ENCODE measurements at places on chromosomes 4 and X. TPM values are rescaled to one million over a fixed set of nuclear protein-coding genes. Genes with fewer than 3 reads are reported as not detected.

DMRTC1B gene
- total RNA-seq = 17.1 TPM

TMSB15C gene
- 7.8 TPM for total RNA-seq

MTCP1 gene
- total RNA-seq = 12.2 TPM

VCX gene
- not detected for total RNA-seq

- DNase-seq = no peak
These were observed 13.4 kb downstream of the CCDC158 start for GRCh38 chr4:76407440-76408119.

DNA sequence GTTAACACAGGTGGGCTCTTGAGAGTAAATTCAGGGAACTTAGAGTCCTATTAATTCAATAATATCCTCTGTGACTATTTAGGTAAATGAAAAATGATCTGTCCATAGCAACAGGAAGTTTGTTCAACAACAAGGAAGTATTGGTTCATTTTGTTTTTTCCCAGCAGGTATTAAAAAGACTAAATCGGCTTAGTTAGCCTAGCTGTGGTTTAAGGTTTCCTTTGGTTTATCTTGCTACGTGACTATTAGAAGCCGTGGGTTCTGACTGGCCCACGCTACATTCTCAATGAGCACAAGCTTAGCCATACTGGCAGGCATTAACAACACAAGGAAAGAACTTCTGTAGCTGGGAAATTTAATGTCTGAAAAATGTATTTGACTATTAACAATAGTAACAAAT, 168.8 kb upstream of the HS3ST1 start:
- DNase-seq = no peak

DNA sequence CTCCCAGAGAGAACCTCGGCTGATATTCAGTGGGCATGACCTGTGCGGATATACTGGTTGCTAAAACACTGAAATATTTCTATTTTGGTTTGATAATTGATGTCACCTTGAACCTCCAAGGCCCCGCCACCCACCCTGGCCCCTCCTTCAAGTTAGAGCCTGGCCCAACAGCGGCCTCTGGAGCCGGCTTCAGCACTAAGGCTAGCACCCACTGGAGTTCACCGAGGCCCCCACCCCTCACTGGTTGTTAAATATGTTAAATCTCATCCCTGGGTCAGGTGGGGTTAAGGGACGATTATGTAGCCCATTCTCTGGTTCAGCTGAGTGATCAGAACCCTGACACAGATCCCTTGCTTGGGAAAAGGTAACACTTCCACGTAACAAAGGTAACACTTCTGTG, 24.3 kb downstream of the SEL1L3 start:
- DNase-seq = no peak

DNA sequence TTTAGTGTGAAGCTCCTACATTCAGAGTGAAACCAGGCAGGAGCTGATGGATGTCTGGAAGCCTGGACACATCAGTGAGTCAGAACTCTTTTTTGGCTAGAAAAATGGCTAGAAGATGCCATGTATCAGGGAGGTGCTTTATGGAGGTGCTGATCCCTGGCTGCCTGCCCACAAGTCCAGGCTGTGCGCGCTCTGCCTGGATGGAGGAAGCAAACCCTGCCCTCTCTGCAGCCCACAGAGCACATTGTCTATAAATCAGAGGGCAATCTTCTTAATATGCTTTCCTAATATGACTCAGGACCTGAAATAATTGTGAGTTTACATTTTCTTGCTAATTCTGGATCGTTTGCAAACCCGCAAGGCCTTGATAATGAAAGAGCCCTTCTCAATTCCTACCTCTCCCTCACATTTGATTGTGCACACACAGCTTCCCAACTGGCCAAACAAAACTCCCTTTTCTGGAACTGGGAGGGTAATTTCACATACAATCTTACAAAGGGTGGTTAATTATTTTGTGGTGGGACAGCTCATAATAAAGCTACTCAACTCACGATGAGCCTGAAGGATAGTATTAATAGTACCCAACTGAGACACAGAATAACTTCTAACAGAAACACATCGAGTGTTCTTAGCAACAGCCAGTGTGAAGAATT, 11.7 kb downstream of the MFAP3L start:
- DNase-seq = no peak

DNA sequence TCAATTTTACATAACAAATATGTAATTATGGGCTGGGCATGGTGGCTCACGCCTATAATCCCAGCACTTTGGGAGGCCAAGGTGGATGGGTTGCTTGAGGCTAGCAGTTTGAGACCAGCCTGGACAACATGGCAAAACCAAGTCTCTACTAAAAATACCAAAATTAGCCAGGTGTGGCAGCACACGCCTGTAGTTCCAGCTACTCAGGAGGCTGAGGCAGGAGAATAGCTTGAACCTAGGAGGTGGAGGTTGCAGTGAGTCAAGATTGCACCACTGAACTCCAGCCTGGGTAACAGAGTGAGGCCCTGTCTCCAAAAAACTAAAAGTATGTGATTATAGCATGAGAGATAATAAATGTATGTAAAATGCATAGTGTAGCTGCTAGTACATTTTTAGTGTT, 229.0 kb downstream of the PPARGC1A start:
- DNase-seq = no peak

DNA sequence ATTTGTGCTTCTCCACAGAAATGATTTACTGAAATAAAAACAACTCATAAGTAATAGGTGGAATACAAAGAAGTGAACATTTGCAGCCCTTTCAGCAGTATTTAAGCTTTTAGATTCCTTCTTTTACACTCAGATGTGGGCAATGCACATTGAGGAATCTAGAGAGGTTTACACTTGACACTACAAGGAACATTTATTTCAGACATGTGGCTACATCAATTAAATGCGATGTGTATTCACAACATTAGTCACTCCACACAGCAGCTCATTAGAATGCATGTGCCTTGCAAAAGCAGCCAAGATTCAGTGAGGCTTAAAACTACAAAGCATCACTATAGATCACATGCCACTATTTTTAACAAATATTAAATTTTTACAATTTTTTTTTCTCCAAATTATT, 480.7 kb downstream of the INPP4B start:
- no peak for DNase-seq

- no peak for DNase-seq
These were observed 819.6 kb upstream of the EPHA5 start for GRCh38 chr4:66489783-66490452.

DNA sequence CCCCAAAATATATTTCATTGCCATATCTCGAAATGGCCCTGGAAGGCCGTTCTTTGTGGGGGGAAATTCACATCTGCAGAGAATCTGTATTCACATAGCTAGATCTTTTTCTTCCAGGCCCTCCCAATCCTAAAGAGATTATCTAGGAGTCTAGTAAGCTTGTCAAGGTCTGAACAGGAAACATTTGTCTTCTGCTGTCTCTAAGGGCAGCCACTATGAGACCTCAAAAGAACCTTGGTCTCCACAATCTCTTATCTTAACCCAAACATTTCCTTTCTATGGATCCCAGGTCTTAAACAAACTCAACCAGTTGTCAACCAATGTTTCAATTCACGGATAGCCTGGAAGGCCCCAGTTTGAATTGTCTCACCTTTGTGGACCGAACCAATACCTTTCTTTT, 45.0 kb downstream of the CRLF2 start:
- DNase-seq = no peak

DNA sequence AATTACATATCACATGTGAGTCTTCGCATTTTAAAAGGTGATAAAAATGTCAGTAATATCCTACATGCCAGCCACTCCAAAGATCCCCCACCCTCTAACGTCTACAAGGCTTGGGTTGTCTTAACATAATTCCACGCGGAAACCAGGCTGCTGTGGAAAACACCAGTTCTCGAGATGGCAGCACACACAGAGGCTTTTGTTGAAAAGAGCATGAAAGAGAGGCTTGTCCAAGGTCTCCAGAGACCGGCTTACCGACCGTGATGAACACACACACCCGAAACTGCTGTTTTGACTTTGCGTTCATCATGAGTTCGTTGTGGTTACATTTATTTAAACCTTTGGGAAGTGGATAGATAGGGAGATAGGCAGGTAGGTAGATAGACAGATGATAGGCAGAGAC, 87.9 kb downstream of the CRLF2 start:
- no peak for DNase-seq

DNA sequence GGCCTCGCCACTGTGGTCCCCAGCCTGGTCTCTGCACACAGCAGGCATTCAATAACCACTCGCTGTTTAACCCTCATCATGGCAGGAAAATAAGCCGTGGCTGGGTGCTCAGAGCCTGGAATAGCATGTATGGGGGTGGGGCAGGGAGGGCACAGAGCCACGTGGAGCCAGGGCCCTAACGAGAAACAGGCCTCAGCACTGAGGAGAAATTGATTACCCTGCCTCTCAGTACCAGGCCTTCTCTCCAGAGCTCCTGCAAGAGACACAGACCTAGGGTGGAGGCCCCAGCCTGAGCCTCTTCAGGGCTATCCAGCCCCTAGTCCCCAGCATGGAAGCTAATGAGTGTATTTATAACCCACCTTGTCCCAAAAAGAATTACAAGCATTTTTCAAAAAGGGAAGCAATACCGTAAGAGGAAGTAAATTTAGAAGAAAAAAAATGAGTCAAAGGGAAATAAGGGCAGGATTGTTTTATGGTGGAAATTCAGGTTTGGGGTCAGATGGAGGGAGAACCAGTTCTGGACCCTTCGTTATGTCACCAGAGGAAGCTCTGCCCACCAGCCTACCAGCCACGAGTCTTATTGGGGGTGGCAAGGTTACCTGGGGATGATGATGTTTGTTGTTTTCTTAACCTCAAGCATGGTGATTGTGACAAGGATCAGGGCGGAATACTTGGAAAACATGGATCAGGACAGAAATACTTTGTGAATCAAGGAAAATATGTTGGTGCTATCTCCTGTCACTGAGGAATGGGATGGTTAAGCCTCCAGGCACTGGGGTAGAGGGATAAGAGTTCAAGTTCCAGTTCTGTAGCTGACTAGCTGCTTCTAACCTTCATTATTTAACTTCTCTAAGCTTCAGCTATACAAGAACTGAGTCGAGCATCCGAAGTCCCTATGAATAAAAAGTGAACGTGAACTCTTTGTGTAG, 101.9 kb upstream of the RBPJ start:
- peak; percentile 31 for DNase-seq

DNA sequence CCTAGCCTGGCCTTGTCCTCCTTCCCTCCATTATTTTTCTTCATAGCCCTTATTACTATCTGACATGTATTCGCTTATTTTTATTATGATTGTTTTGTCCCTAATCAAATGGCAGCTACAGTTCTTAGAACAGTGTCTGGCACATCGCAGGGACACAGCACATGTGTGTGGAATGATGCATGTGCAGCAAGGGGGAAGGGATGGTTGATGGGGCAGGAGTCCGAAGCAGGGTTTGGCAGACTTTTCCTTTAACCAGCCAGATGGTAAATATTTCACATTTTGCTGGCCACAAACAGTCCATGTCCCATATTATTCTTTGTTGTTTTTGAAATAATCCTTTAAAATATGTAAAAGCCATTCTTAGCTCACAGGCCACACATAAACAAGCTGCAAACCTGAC, 128.3 kb upstream of the STIM2 start:
- DNase-seq = no peak

DNA sequence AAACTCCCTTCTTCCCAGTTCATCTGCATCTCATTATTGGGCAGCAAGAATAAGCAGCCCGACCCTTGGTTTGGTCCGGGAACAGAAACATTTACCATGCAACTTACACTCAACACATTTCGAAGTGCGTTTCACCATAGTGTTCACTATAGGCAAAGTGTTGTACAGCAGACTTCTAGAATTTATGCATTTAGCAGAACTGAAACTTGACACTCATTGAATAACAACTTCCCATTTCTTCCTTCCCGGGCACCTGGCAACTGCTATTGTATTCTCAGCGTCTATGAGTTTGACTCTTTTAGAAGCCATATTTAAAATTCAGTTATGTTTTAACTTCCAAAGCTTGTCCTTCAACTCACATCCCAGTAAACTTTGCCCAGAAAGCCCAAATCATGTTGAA, 840.6 kb downstream of the NLGN4X start:
- no peak for DNase-seq

- DNase-seq = no peak
These were observed 524 bp downstream of the RAB33A start for GRCh38 chrX:130172127-130172845.
